ENCODE measurements at places on chromosomes 7 and 10.

GRCh38 chr10:70146489-70147258 is at the start of gene TYSND1:
Gene TYSND1 (minus strand): TSS chr10:70146700. CDS start chr10:70146586, 114 bp downstream.
- peak; percentile 100 for DNase-seq

GRCh38 chr10:59702347-59702746 is 7.3 kb downstream of the SLC16A9 start:
- no peak for DNase-seq

- no peak for DNase-seq
These were observed 19.9 kb downstream of the ADAP1 start for GRCh38 chr7:934469-935163.

GRCh38 chr10:97748116-97748515 is 11.2 kb downstream of the ZFYVE27 start:
- DNase-seq, result no peak

GRCh38 chr7:78620920-78621319 is 822.3 kb downstream of the PHTF2 start:
- DNase-seq, result peak; percentile 34

- DNase-seq, result no peak
These were observed 65.9 kb upstream of the KCND2 start for GRCh38 chr7:120207037-120207436.

- peak; percentile 66 for DNase-seq
These were observed 70.0 kb upstream of the ZMIZ2 start for GRCh38 chr7:44678471-44679179.

GRCh38 chr10:81177651-81178244 is 640.0 kb downstream of the SH2D4B start:
- DNase-seq, result no peak

DNA sequence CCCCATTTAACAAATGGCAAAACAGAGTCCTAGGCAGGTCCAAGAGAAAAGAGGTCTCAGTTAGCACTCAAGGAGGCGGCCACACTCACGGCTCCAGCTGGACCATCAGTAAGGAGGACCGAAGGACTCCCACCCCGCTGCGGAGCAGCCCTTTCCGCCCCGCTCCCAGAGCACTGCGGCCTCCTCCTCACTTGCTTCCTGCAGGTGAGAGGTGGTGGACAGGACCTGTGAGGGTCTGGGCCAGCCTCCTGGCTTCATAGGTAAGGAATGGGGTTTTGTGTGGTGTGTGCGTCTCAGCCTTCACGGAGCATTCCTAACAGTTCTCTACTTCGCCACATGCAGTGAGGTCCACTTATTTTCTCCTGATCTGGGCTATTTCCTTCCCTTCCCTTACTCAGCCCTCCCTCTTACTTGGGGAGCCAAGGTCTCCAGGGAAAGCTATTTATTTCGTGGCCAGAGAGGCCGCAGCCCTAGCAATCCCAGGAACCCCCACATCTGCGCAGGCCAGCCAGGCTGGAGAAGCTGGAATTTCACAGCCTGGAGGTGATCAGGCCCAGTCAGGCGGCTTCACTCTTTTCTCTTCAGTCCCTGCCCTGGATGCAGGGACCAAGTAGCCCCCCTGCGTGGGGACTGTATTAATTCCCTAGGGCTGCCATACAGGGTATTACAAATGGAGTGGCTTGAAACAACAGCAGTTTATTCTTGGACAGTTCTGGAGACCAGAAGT is 45.9 kb downstream of the ZNF783 start:
- DNase-seq, result no peak

DNA sequence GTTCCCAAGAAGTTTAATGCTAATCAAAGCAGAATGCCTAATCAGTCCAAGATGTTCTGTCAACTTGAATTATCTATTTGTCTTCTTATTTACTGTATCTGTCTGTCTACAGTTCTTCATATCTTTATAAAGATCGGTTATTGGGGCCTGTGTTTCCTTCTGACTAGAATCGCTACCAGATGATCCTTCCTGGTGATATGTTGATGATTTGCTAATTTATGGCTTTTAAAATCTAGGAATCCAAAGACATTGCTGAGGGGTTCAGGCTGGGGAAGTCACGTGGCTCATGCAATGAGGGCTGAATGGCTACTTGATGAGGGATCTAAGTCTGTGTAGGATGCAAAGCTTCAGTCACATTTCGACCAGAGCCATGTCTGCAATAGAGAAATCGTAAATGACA is 536.3 kb downstream of the KCNMA1 start:
- no peak for DNase-seq

- DNase-seq, result no peak
These were observed 93.0 kb upstream of the TMEM72 start for GRCh38 chr10:44818041-44818649.

- DNase-seq, result no peak
These were observed 272.0 kb downstream of the POU6F2 start for GRCh38 chr7:39249635-39250152.

- no peak for DNase-seq
These were observed 84.1 kb downstream of the MDFIC start for GRCh38 chr7:115005953-115006352.

- no peak for DNase-seq
These were observed 11.7 kb downstream of the SRPK2 start for GRCh38 chr7:105376908-105377533.

Measured in NB4 (cell line).